Activated CD8-positive, alpha-beta T cell treated with anti-CD3 and anti-CD28 coated beads, Interleukin-2, amount 10 ng/mL, durations not matched to agents 7 days and 5 days (primary cell): ENCODE measurements at places on chromosomes 16 and 17. TPM values are rescaled to one million over a fixed set of nuclear protein-coding genes. Genes with fewer than 3 reads are reported as not detected.

TMEM235 gene
- total RNA-seq = not detected

CBX1 gene
- total RNA-seq = 68.2 TPM

BRIP1 gene
- total RNA-seq = 24.3 TPM

DNA sequence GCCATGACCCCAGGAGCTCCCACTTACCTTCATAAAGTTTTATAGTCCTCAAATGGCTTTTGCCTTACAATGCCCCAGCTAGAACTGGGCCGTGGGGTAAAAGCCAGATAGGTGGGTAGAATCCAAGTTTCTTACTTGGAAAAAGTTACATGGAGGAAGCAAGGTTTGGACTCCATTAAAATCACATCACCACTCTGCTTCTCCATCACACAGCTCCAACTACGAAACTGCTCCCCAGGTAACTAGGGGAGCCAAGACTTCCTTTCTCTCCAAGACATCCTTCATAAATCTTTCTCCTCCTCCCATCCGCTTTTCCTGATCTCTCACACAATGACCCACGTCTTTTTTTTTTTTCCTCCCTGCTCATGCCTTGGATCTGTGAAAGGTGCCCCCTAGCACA lies 130.8 kb upstream of the RCVRN start:
- no peak for DNase-seq

GRCh38 chr17:80065478-80066170 lies 29.2 kb downstream of the CCDC40 start:
- no peak for DNase-seq
